ENCODE measurements at places on chromosomes 7 and 10.

- no peak for DNase-seq
Observed at GRCh38 chr7:132417103-132417906, 159.0 kb downstream of the PLXNA4 start.

GRCh38 chr10:30834651-30835050 is 197.0 kb downstream of the ZNF438 start:
- no peak for DNase-seq

- DNase-seq = no peak
Observed at GRCh38 chr7:98687111-98687751, 70.1 kb downstream of the NPTX2 start.

DNA sequence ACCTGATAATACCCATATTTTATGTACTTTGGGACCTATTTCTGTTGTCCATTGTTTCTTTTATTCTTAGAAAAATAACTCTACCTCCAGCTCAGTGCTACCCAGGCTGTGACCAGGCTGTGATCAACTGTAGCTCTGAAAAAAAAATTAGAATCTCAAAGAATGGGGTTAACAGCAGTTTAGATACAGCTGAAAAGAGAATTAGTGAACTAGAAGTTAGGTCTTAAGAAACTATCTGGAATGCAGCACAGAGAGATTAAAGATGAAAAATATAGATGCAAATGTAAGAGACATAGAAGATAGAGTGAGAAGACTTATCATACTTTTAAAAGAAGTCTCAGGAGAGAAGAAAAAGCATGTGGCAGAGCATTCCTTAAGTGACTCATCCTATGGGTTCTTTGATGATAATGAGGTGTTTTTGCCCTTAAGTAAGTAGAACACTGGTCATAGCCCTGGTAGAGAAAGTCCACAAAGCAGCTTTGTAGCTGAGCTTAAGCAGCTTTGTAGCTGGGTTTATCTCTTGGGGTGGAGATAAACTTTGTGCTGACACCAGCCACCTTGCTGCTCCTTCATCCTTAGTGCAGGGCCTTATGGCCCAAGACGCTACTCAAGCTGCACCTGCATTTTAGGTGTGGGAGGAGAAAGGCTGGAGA is 27.3 kb upstream of the SFRP5 start:
- no peak for DNase-seq

- DNase-seq = no peak
Observed at GRCh38 chr10:110820321-110820814, 51.4 kb upstream of the PDCD4 start.

DNA sequence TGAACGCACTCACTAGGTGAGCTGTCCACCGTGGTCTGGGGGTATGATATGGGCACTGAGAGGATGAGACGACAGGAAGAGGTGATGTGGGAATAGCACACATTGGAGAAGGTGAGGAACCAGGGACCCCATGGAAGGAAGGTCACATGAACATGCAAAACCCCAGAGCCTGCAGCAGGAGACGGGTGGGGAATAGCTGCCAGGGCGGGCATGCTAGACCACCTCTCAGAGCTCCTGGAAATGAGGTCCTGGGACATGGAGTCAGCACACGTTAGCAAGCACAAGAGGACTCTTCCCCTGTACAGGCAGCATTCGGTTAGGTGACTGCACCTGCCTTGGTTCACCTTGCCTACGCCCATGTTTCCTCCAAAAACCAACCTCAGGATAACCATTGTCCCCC is 8.1 kb downstream of the FAM131B start:
- no peak for DNase-seq

- DNase-seq = no peak
Observed at GRCh38 chr7:151877911-151878835, 1.3 kb upstream of the PRKAG2 start.

DNA sequence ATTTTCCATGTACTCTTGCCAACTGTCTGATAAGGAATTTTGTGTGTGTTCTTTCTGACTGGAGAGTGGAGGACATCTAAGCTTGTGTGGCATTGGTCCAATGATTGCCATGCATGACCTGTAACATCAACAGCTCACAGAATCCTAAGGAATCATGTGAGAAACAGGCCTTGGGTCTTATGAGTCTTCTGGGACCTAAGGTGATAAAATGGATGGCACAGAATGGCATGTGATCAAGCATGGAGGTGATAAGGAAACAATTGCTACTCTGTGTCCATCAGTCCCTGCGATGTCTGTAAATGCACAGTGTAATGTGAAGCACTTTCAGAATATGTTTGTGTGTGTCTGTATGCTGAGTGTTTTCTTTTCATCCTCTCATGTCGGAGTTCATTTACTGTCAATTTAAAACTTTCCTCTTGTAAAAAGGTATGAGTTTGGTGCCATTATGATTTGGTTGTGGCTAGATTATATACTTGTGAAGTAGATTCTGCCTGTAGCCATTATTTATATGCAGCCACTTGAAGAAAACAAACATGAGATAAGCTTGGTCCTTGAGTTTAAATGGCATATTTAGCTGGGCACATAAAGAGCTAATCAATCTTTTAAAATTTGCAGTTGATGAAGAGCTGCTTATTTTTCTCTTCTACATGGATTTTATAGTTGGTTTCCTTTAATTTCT is 127.5 kb downstream of the VPS50 start:
- DNase-seq = no peak

DNA sequence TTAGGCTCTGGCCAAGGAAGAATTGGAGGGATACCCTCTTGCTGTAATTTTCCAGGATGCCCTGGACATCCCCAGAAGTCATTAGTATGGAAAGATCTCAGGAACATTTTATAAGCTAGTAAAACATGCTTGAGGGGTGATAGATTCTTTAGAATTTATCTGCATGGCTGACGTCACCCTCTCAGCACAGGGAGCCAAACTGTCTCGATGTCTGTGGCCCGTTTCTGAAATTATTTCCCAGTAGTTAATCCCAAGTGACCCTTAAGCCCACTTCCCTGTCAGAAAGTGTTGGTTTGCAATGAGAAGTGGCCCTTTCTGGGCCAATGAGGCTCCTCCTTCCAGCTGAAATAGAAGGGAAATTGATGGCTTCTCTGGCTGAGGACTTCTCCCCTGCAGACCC is 184.5 kb upstream of the BMPER start:
- DNase-seq = no peak

GRCh38 chr7:30222515-30223215 is 61.7 kb upstream of the ZNRF2 start:
- no peak for DNase-seq

DNA sequence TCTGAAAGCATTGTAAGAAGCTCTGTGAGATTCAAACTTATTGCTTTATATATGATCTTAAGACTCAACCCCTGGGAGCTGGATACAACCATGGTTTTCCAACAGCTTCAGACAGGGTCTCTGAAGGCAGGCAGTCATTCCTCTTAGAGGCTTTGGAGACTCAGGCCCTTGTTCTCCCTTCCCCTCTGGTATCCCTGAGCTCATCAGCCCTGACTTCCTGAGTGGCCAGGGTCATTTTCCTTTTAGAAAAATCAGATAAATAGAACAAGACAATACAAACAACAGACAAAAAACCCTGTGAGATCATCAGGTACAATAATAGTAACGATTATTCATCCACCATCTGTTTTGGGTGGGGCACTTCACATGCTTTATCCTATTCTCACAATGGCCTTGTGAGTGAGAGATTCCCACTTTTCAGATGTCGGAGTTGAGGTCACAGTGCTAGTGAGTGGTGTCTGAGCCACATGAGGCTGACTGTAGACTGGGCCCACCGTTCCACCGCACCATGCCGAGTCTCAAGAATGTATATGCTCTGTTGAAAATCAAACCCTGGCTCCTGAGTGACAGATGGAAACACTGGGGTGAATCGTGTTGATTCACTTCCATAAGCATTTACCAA is 144.2 kb downstream of the CXCL12 start:
- DNase-seq = no peak

- DNase-seq = no peak
Observed at GRCh38 chr7:17168416-17168815, 130.0 kb upstream of the AHR start.

GRCh38 chr7:44402401-44403060 is 77.1 kb upstream of the CAMK2B start:
- DNase-seq = no peak

- DNase-seq = no peak
Observed at GRCh38 chr10:5719546-5719945, 34.9 kb downstream of the TASOR2 start.

GRCh38 chr10:26821699-26822570 is 38.8 kb downstream of the ABI1 start:
- DNase-seq = no peak

DNA sequence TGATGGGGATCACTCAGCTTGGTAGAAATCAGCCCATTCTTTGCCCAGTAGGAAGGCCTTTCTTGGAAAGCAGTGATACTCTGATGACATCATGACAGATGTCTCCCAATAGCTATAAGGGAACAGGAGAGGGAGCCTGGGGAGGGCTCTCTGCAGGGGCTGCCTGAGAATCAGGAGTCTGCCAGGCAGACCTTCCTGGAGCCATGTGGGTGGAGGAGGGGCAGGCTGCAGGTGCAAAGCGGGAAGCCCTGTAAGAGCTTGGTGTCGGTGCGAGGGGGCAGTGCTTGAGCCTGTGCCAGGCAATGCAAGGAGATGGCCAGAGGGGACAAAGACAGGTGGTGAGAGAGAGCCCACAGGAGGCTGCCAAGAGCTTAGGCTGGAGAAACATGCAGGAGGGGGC is 5.0 kb upstream of the TNS3 start:
- no peak for DNase-seq

- DNase-seq = no peak
Observed at GRCh38 chr10:61943674-61944378, 42.3 kb downstream of the ARID5B start.

GRCh38 chr10:101781984-101782810 is 1.0 kb downstream of the NPM3 start:
- DNase-seq = no peak

DNA sequence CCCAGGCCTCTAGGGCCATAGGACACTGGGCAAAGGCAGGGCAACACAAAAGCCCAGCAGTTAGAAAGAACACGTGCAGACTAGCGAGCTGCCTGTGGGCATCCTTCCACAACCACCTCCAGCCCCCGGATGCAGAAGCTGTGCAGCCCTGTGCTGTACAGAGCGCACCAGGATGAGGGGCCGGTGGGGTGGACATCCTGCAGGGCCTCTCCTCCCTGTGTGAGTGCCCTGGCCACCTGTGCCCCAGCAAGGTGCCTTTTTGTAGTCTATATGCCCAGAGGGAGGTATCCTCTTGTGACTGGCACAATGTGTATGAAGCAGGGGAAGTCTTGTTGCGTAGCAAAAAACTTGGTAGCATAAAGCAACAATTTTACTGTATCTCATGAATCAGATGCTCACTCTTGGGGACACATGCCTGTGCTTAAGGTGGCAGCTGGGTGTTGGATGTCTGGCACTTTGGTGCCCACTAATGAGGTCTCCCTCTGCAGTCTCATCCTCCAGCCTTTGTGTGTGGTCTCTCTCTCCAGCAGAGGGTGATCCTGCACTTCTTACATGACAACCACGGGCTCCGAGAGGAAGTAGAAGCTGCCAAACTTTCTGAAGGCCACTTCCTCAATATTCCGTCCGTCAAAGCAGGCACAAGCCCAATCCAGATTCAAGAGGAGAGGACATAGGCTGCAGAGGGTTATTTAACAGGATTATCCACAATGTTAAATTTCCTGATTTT is 8.7 kb downstream of the NCAPG2 start:
- DNase-seq = no peak

DNA sequence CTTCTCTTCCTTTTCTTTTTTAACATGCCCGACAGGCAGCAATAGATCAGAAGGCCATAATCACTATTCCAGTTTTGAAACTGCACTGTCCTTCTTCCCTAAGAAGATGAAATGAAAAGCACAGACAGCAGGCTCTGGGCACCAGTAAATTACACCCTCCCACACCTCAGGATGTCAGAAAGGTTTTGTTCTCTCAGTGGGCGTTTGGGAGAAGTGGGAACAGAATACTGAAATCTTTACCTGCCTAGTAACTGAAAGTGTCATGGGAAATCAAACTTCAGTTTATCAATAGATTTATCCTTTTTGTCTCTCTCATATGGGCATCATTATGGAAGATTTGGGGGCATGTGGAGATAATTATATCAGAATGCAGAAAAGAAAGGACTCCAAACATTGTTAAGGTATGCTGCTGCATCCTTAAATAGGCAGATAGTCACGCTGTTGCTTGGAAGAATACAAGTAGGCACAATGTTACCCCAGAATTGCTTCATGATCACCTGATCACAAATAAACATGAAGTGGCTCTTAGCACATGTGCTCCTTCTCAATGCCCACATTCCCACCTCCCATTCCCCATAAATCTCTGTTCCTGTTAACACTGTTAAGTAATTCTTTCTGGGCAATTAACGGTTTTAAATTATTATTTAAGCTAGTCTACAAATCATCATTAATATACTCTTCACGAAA is 113.3 kb downstream of the DOCK4 start:
- DNase-seq = no peak

- no peak for DNase-seq
Observed at GRCh38 chr7:69260023-69260422, 338.3 kb upstream of the AUTS2 start.

DNA sequence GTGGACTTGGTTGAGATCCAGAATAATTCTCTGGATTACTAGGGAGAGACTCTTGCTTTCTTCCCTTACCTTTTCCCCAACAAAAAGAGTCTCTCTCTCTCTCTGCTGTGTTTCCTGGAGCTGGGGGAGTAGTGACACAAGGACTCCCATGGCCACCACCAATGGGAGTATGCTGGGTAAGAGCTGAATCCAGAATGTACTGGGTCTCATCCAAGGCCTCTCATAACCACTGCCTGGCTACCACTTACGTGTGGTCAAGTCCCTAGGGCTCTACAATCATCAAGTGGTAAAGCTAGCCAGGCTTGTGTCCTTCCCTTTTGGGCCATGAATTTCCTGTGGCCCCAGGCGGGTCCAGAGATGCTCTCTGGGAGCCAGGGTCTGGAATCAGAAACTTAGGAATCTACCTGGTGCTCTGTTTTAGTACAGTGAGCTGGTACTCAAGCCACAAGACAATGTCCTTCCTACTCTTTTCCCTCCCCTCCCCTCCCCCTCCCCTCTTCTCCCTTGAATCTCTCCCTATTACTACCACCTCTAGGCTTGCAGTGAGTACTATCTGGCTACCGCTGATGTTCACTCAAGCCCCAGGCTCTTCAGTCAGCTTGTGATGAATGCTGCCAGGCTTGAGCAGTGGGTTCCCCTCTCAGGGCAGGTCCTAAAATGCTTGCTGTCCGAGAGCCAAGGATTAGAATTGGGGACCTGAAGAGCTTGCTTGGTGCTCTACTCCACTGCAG is 196.6 kb downstream of the BBS9 start:
- no peak for DNase-seq

DNA sequence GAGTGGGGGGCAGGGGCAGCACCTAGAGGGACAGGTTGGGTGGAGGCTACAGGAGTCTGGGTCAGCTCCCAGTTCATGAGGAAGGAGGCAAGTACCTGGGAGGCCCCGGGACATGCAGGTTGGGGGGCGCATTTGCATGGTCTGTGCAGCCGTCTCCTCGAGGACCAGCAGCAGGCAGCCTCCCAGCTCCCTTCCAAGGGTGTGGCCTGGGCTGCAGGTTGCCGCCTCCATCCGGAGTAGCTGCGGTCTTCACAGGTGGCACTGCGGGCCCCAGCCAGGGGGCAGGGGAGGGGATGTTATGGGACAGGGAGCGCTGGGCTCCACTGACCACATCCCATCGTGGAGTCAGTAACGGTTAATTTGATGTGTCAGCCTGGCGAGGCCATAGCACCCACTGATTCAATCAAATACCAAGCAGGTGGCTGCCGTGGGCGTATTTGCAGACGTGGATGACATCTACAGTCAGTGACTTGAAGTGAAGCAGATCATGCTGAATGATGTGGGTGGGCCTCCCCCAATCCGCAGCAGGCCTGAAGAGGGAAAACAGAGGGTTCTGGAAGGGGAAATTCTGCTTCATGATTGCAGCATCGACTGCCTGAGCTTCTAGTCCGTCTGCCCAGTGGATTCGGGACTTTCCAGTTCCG is 81.6 kb downstream of the PRKAG2 start:
- DNase-seq = no peak

Measured in HS-27A (cell line).